ENCODE measurements at places on chromosomes 3 and 15.
A peak's percentile ranks its signal among the peaks of the same experiment; 100 is the strongest.

DNA sequence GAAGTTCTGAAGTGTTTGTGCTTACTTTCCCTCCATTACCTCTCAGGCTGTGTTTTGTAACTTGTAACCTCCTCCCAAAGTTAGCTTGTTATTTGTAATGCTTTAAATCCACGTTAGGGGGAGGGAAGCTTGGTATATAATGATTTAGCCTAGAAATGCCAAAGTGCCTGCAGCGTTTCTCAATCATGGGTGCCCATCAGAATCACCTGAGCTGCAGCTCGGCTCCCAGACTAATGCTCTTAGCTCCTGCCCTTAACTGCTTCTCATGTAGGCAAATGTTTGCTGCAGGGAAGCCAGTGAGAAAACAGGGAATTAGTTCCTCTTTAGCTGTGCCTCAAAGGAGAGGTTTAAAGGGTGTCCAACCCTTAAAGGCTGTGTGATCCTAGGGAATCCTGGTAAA is 219.2 kb upstream of the NAALADL2 start:
- no peak for DNase-seq

DNA sequence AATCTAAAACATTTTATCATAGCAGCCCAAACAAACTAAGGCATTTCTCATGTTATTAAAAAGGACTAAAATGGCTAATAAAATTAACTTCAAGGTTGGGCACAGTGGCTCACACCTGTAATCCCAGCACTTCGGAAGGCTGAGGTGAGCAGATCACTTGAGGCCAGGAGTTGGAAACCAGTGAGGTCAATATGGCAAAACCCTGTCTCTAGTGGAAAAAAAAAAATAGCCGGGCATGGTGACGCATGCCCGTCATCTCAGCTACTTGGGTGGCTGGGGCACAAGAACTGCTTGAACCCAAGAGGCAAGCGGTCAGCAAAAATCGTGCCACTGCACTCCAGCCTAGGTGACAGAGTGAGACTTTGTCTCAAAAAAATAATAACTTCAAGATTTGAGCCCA is 110.2 kb downstream of the NR2E3 start:
- no peak for DNase-seq

DNA sequence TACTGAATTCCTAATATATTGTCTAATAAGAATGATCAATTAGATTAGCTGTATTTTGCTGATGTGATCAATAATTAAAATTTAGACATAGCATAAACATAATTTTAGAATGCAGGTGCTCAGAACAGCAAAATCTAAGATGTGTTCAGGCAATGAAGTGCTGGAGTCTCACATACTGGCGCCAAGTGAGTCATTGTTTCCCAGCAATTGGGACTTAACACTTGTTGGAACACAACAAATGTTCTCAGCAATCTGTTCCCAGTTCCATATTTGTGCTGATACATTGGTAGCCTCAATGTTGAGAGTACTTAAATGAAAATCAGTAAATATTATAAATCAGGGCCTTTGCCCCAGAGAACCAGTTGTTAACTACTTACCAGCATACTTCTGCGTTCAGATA is 619.0 kb downstream of the ROBO1 start:
- DNase-seq = no peak

GRCh38 chr3:47523310-47524073 is 10.0 kb upstream of the ELP6 start:
- DNase-seq = no peak

DNA sequence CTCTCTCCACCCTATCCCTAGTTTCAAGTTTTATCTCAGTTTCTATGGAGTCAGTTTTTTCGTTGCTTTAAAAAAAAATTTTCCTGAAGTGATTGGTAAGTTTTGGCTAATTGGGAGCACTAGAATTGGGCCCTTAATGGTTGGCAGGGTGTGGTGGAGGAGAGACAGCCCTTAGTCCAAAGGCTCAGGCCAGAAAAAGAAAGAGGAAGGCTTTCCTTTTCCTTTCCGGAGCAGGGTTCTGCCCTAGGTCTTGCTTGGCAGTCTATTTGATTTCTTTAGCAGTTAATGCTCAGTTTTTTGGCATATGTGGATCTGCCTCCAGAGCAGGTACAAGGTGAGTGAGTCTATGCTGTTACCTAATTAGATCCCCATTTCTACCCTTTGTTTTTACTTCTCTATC is 22.7 kb downstream of the CTNNB1 start:
- DNase-seq = no peak

GRCh38 chr15:63449731-63450130 is 54.7 kb upstream of the USP3 start:
- no peak for DNase-seq

DNA sequence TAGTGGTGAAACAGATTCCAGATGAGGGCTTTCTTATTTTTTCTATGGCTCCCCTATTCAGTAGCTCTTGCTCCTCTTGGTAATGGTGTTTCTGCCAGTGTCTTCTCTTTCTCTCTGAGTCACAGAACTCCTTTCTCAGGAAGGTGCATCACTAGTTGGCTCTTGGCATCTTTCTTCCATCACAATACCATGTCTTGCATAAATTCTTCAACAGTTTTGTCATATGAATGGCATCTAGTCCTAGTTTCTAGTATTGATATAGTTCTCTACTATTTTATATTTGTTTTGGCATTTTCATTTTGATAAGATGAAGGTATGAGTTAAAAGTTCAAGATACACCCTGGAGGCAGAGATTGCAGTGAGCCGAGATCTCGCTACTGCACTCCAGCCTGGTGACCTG is 51.0 kb downstream of the REC114 start:
- no peak for DNase-seq

- no peak for DNase-seq
Measured at GRCh38 chr3:139894643-139894989, 40.4 kb upstream of the CLSTN2 start.

GRCh38 chr15:93152951-93153350 is 63.9 kb upstream of the RGMA start:
- DNase-seq = no peak

- no peak for DNase-seq
Measured at GRCh38 chr3:12280357-12280806, 8.5 kb upstream of the PPARG start.

- DNase-seq = no peak
Measured at GRCh38 chr15:50886611-50887345, 21.7 kb upstream of the AP4E1 start.

DNA sequence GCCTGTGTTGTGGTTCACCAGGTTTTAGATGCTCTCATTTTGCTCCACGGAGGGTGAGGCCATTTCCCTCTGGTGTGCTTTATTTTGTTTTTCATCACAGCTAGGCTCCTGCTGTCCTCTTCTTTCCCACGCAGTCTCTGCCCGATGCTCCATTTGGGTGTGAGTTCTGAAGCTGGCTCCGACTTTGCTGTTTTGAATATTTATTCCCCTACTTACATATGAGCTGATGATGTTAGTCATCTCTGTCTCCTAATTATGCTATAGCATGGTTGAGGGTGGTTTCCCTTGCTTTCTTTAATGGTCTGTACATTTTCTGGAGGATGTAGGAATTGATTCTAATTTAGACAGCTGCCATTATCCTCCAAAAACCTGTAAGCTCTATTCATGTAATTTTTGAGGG is 168.1 kb upstream of the MYRIP start:
- DNase-seq = no peak

DNA sequence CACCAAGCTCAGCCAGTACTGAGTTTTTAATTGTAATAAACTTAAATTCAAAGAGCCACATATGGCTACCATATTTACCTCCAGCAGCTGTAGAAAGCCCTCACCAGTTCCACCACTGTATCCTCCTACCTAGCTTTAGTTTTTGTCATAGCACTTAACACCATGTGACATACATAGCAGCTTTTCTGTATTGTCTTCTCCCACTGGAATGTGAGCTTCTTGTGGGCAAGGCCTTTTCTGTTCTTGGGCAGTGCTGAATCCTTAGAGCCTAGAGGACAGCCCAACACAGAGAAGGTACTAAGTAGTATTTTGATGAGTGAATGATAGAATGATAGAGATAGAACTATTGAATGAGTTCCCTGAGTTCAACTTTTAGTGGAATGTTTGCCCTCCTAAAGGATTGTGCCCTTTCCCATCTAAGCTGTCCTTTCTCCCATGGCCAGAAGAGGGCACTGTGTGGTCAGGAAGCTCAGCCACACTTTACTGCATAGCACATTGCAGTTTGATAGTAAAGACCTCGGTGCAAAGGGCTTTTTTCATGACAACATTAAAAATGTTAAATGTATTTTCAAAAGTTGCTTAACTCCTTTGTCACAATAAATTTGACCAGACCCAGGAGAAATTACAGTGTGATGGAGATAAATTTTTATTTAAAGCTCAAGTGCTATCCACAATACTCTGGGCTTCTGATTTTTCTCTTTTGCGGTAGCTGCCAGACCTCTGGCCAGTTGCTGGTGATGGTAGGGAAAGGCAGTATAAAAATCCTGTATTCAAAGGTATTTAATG is 115.8 kb downstream of the GHSR start:
- DNase-seq = peak; percentile 30

GRCh38 chr3:190512666-190513065 is 1.2 kb upstream of the IL1RAP start:
- no peak for DNase-seq

GRCh38 chr3:98824256-98824655 is 61.1 kb downstream of the ST3GAL6 start:
- DNase-seq = no peak

DNA sequence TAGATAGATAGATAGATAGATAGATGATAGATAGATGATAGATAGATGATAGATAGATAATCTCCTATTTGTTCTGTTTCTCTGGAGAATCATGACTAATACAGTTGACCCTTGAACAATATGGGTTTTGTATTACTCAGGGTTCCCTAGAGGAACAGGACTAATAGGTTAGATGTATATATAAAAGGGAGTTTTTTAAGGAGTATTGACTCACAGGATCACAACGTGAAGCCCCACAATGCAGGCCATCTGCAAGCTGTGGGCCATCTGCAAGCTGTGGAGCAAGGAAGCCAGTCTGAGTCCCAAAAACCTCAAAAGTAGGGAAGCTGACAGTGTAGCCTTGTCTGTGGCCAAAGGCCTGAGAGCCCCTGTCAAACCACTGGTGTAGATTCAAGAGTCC is 67.6 kb downstream of the PYDC2 start:
- DNase-seq = no peak

GRCh38 chr3:16266714-16267113 is 1.7 kb downstream of the OXNAD1 start:
- DNase-seq = no peak
